ENCODE measurements at places on chromosomes 1 and 21.

DNA sequence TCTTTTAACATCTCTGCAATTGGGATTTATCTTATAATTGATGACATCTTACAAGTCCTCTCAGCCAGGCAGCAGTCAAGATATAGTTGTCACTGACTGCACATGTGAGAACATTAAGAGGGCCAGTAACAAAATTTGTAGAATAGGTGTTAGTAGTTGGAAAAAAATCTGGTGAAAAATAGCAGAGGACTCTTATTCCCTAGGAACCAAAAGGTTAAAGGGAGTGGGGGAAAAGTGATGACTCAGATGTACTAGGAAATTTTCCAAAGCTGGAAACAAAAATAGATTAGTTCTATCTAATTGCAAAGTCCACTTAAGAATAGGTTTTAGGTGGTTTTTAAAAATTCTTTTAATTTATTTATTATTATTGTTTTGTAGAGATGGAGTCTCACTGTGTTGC lies 3.6 kb downstream of the NUP210L start:
- DNase-seq, result no peak

- no peak for DNase-seq
Observed at GRCh38 chr1:185824106-185824505, 89.9 kb downstream of the HMCN1 start.

DNA sequence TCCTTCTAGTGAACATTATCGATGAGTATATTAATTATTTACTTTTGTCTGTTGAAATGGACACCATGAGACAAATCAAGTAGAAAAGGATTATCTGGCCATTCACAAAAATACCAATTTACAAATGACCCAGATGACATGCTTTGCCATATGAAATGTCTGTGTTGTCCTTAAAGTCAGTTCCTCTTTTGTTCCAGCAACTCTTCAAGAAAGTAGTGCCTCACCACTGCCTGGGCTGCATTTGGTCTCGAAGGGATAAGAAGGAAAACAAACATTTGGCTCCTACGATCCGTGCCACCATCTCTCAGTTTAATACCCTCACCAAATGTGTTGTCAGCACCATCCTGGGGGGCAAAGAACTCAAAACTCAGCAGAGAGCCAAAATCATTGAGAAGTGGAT lies 79.6 kb downstream of the RGL1 start:
- no peak for DNase-seq

GRCh38 chr1:197356723-197357533 lies 88.9 kb downstream of the CRB1 start:
- DNase-seq, result no peak

GRCh38 chr1:235657747-235658526 lies 8.4 kb upstream of the GNG4 start:
- no peak for DNase-seq

DNA sequence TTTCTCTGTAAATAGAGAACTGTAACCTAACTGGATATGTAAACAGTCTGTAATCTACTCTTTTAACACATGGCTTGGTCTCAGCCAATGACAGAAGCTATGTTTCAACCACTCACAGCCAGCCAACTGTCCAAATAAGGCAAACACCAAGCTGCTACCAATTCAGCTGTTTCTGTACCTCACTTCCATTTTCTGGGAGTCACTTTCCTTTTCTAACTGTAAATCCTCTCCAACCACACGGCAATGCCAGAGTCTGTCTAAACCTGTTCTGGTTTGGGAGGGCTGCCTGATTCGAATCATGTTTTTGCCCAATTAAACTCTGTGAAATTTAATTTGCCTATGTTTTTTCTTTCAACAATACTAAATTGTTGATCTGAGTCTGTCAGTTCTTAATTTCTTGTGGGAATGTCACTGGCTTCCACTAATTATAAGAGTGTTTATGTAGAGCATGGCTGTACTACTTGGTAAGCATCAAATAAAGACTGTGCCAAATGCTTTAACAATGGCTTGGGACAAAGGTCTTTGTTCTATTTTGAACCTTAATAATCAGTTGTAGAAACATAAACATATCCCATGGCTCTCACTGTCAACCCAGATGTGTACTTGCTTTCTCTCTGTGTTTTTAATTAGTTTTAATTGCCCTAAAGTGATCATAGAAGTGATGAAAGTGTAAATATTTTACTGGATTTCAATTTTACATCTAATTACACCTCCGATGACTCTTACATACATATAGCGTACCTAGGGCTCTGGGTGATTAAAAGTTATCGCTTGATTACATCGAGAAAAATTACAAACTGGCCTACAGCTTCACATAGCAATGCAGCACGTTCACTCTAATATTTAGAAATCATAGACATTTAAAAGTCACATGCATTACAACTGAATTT lies 1144.6 kb upstream of the TMPRSS15 start:
- DNase-seq, result no peak

GRCh38 chr1:206125346-206125745 lies 8.2 kb upstream of the AVPR1B start:
- DNase-seq, result no peak

DNA sequence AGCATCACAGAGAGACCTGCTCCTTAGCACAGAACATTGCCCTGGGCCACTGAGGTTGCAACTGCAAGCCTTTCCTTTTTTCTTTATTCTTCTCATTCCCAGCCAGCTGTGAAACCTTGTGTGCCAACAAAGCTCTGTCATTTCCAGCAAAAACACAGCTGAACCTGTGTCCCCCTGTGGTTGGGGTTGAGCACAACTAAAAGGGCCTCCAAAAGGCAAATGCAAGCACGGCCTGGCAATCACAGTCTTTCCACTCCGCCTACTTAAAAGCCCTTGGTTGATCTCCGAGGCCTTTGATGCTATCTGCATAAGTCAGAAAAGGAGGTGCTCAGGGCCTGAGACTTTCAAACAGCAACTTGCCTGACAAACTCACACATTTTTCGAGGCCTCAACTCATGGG lies 32.7 kb downstream of the SUSD4 start:
- DNase-seq, result no peak

GRCh38 chr1:104720741-104721140 lies 971.0 kb downstream of the AMY1C start:
- no peak for DNase-seq

GRCh38 chr1:165849353-165850133 lies 22.1 kb downstream of the UCK2 start:
- DNase-seq, result no peak

DNA sequence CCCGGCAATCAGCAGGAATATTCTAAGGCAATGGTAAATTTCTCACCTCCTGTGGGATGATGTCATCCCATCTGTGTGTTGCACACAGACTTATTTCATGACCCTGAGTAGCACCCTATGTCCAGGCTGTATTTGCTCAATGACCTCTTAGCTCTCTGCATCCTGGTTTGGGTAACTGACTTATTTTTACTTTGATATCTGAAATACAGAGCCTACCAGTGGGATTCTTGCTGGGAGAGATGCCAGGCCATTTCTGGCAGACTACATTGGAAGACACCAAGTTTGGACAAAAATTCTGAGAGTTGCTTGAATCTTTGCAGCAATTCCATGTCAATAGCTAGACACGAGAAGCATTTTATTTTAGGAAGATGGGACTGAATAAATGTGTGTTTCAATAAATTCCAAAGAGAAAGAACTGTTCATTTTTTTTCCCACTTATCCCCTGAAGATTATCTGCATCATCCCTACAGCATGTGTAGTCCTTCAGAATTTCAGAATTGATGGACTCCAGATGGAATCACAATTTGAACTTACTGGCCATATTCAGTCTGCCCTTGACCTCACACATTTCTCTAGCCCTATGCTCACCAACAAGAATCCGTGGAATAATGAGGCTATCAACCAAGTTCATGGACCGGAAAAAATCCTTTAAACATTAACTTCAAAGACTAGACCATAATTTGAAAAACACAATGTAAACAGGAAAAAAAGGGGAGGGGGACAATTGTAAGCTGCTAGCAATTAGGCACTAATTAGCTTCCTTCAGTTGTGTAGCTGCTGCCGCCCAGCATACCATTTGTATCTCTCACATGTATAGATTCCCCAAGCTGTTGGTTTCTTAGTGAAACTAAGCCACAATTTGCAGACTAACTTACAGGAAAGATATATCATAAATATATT lies 226.5 kb downstream of the HMCN1 start:
- no peak for DNase-seq

DNA sequence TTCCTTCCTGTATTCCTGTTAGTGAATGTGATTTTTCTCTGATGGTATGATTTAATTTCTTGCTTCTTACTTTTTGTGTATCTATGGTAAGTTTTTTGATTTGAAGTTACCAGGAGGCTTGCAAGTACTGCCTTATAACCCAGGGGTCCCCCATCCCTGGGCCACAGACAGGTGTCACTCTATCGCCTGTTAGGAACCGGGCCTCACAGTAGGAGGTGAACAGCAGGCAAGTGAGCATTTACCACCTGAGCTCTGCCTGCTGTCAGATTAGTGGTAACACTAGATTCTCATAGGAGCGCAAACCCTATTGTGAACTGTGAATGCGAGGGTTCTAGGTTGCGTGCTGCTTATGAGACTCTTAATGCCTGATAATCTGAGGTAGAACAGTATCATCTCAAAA lies 143.3 kb downstream of the RPS6KC1 start:
- no peak for DNase-seq

- DNase-seq, result no peak
Observed at GRCh38 chr1:24902471-24902891, 27.6 kb downstream of the RUNX3 start.

DNA sequence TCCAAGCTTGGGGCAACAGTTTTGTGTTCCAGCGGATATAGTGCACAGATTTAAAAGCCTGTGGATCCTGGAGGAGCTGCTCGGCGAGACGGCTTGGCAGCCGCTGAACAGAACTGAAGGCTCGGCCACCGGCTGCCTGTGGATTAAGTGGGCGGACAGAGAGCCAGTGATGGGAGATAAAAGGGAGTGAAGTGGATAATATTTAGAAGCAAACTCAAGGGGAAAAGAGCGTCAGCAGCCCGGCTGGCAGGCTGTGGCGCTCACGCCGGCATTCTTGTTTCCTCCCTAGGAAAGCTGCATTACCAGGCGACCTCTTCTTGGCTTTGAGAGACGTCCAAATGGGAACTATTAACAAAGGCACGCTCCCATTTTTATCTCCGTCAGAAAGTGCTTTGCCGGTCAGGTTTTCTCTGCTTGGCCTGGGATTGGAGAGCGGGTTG lies 10.4 kb downstream of the TRABD2B start:
- DNase-seq, result no peak

GRCh38 chr1:1398677-1399186 lies 403 bp downstream of the CCNL2 start:
- DNase-seq, result no peak

- no peak for DNase-seq
Observed at GRCh38 chr1:177183836-177184235, 13.1 kb downstream of the BRINP2 start.

DNA sequence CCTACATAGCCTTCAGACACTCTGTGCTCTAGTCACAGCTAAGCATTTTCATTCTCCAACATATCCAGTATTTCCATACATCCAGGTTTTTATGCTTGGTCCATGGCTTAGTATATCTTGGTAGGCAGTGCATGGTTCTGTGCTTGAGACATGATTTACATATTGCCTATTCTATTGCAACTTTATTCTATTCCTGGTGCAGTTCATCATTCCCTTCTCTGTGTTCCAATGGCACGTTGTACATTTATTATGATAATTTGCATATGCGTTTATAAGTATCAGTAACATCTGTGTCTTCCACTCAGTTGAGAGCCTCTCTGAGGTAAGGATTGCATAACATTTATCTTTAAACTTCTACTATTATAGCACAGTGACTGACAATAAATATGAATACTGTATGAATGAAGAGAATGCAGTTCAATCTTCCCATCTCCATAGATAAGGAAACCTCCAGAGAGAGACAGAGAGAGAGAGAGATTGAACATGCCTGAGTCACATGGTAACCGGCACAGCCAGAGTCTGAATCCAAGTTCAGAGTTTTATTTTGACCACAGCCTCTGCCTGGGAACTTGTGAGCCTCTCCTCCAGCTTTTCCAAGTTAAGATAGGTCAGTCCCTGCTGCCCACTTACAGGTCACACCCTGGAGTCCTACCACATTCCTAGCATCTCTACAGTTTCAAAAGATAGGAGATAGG lies 41.5 kb downstream of the PLPPR5 start:
- DNase-seq, result no peak

GRCh38 chr1:224456637-224456953 lies 22.0 kb upstream of the WDR26 start:
- no peak for DNase-seq

DNA sequence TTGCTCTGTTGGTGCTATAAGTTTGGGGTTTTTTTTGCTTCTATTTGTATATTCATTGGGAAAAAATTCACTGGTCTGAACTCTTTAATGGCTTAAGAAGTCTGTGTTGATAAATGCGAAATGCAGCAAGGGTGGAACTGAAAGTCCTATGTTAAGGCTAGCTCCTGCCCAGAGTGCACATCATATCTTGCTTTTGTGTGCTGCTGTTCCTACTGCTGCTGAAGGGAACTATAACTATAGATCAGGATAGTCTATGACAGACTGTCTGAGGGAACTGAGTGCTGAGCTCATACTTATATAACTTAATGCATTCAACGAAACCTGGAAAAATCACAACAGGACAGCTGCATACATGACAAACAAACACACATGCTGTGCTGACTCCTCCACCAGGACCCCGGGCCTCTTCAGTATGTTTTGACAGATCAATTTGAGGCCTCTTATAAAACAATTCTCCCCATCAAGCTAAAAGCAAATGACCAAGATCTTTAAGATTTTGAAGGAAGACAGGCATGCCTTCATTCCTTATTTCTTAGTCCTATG lies 1031.5 kb upstream of the ADGRL2 start:
- DNase-seq, result no peak

GRCh38 chr1:222279591-222279990 lies 268.3 kb downstream of the HHIPL2 start:
- no peak for DNase-seq

- DNase-seq, result no peak
Observed at GRCh38 chr1:164592634-164593033, 33.6 kb downstream of the PBX1 start.

DNA sequence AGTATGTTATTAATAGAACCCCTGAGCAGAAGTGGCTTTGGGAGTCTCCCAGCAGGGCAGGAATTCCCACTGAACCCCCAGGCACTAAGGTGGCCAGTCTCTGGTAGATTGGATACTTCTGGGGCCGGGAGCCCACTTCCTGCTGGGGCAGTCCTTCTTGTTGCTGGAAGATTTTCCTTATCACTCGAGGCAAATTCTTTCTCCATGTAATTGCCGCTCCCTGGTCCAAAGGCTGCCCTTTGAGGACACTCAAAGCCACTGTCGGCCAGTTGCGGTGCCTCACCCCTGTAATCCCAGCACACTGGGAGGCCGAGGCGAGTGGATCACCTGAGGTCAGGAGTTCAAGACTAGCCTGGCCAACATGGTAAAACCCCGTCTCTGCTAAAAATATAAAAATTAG lies 22.6 kb upstream of the TNFRSF1B start:
- DNase-seq, result no peak
